EL (cell line): ENCODE measurements at places on chromosomes 5 and 9.
A peak's percentile ranks its signal among the peaks of the same experiment; 100 is the strongest.

DNA sequence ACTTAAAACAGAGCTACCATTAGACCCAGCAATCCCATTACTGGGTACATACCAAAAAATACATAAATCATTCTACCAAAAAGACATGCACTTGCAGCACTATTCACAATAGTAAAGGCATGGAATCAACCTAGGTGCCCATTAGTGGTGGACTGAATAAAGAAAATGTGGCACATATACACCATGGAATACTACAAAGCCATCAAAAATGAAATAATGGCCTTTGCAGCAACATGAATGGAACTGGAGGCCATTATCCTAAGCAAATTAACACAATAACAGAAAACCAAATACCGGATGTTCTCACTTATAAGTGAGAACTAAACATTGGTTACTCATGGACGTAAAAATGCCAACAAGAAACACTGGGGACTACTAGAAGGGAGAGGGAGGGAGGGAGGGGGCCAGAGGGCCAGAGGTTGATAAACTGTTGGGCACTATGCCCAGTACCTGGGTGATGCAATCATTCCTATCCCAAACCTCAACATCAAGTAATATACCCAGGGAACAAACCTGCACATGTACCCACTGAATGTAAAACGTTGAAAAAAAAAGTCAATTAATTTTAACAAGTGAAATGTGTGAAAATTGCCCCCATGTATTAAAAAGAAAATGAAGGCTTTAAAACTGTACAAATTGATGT, 24.5 kb upstream of the GPR150 start:
- no peak for DNase-seq

DNA sequence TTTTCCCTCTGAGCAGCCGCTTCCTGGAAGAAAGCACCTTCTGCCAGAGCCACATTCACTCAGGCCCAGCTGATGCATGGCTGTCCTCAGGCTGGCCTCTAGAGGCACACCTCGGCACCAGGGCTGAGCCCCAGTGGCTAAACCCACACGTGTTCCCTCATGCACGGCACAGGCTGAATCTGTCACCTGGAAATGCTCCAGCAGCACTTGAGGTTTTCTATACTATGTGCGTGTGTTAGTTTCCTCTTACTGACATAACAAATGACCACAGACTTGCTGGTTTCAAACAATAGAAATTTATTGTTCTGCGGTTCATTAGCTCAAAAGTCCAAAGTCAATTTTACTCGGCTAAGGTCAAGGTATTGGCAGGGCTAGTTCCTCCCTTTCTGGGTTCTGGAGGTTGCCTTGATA, 141.4 kb downstream of the LRRC70 start:
- DNase-seq: peak; percentile 5

DNA sequence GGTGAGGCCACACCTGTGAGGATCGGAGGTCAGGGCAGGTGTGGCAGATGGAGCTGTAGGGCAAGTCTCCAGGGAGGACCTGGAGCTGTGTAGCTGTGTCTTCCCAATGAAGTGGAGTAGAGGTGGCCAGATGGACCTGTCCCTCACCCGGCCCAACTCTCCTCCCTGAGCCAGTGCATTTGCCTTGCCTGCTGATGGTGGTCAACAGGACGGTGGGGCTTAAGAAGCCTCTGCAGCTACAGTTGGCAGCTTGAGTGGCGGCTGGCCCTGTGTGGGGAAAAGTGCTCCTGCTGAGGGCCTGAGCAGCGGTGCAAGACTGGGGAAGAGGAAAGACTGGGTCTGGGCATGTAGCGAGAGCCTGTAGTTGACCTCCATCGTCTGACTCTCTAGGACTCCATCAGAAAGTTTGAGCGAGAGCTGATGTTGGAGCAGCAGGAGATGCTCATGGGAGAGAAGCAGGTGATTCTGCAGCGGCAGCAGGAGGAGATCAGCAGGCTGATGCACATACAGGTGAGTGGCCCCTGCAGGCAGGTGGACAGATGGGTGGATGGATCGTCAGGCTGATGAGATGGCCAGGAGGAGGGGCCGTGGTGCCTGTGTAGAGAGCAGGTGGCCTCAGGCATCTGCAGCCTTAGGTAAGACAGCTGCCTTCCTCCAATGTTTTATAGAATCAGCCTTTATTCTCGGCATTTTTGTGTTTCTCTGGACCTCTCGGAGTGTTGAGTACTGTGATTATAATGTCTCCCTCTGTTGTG, 24.9 kb downstream of the PITX1 start:
- no peak for DNase-seq

GRCh38 chr9:97695995-97696802, 941 bp downstream of the XPA start:
- DNase-seq: peak; percentile 47

DNA sequence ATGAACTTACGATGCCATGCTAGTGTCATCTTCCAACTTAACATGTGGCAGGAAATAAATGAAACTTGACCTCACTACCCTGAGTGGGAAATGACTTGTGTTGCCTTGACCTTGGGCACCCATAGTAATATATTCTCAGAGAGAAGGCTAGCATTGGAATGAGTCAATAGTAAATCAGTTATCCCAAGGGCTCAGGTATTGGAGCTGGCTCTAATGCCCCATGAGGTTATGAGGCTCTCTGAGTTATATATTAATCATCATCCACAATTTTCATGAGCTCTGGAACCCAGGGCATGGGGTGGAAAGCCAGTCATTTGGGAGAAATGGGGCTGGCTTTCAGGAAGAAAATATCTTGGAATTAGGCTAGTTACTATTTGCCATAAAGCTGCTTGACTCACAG, 42.4 kb upstream of the SMIM32 start:
- peak; percentile 22 for DNase-seq
